ENCODE measurements at places on chromosomes 12 and 14. TPM values are rescaled to one million over a fixed set of nuclear protein-coding genes. Genes with fewer than 3 reads are reported as not detected.

The GPX2 gene
- not detected for total RNA-seq

DNA sequence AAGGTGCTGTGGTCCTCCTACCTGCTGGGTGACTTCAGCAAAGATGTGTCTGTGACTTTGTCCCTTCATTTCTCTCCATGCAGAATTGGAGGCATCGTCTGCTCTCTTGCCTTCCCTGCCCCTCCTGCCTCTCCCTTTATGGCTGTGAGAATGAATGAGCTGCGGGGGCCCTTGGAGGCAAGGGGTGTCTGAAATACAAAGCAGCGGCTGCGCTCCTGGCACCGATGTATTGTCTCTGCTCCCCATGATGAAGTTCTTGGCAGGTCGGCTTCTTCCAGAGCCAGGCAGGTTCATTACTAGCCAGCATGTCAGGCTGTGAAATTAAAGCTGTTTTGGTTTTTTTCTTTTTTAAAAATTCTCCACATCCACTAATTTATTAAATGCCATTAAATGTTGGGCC lies 194.5 kb downstream of the TSPAN9 start:
- H3K4me1 ChIP-seq, result peaks cover 4% of the 10 kb centered on the region
- no peaks in the 10 kb centered on the region for H3K36me3 ChIP-seq
- H3K4me3 ChIP-seq, result no peak overlapping the region
- no peak overlapping the region for H3K27ac ChIP-seq

The ANGEL1 gene
- total RNA-seq, result 20.2 TPM

DNA sequence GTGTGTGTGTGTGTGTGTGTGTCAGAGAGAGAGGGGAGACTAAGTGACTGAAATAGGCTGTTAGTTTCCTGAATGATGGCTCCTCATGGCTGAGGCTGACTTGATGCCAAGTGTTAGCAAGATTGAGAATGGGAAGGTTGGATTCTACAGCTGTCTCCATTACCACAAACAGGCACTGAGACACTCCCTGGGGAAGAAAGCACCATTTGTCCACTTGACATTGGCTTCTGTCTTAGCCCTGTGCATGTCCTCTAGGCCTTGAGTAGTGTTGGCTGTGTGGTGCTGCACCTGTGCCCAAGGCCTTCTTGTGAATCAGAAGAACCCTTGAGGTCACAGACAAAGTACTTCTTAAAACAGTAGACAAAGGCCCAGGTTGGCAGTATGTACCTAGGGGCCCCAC lies 15.6 kb downstream of the ERG28 start:
- no peaks in the 10 kb centered on the region for H3K4me1 ChIP-seq
- H3K27ac ChIP-seq, result no peak overlapping the region
- H3K36me3 ChIP-seq, result peaks cover 14% of the 10 kb centered on the region

The MANSC4 gene
- not detected for total RNA-seq

DNA sequence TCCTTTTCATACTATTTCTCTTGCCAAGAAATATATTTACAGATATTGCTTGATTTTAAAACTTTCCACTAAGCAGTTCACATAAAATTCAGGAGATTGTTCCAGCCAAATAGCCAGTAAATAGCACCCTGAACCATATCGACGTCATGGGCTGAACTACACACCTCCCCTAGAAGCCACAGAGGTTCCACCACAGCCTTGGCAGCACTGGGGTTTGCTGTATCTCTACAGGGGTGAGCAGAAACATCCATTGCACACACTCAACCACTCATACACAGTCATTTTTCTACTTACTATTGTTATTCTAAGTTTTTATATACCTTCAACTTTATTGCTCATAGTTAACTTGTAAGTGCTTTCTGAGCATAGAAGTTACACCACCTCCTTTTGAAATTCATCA lies 8.1 kb upstream of the EIF2S3B start:
- H3K27ac ChIP-seq, result peak overlapping the region; percentile 65
- peaks cover 7% of the 10 kb centered on the region for H3K4me1 ChIP-seq
- H3K4me3 ChIP-seq, result no peak overlapping the region
- H3K27me3 ChIP-seq, result no peaks in the 10 kb centered on the region
- peak; percentile 79 for DNase-seq

The DLGAP5 gene
- total RNA-seq, result 0.15 TPM

- no peaks in the 10 kb centered on the region for H3K27me3 ChIP-seq
- H3K27ac ChIP-seq, result no peak overlapping the region
- H3K36me3 ChIP-seq, result peaks cover 21% of the 10 kb centered on the region
- H3K4me1 ChIP-seq, result peaks cover 18% of the 10 kb centered on the region
- no peak overlapping the region for H3K4me3 ChIP-seq
Observed at GRCh38 chr14:23056145-23056955, 970 bp downstream of the CDH24 start.

The BCL11B gene
- 61.5 TPM for total RNA-seq

GRCh38 chr12:112029301-112029700 lies 16.1 kb downstream of the ERP29 start:
- H3K36me3 ChIP-seq, result peaks cover 49% of the 10 kb centered on the region
- H3K4me1 ChIP-seq, result no peaks in the 10 kb centered on the region
- H3K27me3 ChIP-seq, result no peaks in the 10 kb centered on the region
- H3K27ac ChIP-seq, result no peak overlapping the region
- H3K4me3 ChIP-seq, result no peak overlapping the region

The ZNF384 gene
- total RNA-seq, result 95.1 TPM

DNA sequence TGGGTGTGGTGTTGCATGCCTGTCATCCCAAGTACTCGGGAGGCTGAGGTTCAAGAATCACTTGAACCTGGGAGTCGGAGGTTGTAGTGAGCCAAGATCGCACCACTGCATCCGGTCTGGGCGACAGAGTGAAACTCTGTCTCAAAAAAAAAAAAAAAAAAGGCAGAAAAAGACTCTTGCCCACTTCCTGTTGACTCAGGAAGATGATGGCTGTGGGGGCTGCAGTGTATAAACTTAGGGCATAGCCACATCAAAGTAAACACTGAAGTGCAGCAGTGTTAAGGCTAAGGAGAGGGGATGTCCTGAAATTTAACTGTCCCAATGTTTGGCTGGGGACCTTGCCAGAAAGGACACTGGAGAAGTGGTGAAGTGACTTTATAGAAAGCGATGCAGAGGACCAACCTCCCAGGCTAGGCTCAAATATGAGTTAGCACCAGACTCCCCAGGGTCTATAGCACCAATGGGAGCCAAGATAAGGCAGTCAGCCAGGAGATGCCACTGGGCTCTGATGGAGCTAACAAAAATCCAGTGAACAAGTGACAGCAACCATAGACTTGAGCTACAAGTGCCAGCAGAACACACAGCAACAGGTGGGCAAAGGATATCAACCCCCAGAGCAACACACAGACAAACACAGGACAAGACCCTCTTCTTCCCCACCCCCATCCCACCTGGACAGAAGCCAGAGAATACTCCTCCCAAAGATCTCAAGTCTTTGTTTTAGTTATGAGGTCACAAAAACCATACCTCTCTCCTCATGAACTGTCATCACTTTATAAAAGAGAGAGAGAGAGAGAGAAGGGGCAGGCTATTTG lies 28.0 kb downstream of the NELL2 start:
- H3K4me1 ChIP-seq, result peaks cover 25% of the 10 kb centered on the region
- no peaks in the 10 kb centered on the region for H3K36me3 ChIP-seq
- peak overlapping the region; percentile 79 for H3K27ac ChIP-seq
- H3K27me3 ChIP-seq, result no peaks in the 10 kb centered on the region
- peak; percentile 90 for DNase-seq

- H3K36me3 ChIP-seq, result no peaks in the 10 kb centered on the region
- H3K27ac ChIP-seq, result no peak overlapping the region
- no peak for DNase-seq
Observed at GRCh38 chr14:71538288-71538687, 393.9 kb upstream of the RGS6 start.

The ORMDL2 gene
- 21.3 TPM for total RNA-seq

The ADAMTS20 gene
- not detected for total RNA-seq

The LRRC10 gene
- total RNA-seq, result not detected

DNA sequence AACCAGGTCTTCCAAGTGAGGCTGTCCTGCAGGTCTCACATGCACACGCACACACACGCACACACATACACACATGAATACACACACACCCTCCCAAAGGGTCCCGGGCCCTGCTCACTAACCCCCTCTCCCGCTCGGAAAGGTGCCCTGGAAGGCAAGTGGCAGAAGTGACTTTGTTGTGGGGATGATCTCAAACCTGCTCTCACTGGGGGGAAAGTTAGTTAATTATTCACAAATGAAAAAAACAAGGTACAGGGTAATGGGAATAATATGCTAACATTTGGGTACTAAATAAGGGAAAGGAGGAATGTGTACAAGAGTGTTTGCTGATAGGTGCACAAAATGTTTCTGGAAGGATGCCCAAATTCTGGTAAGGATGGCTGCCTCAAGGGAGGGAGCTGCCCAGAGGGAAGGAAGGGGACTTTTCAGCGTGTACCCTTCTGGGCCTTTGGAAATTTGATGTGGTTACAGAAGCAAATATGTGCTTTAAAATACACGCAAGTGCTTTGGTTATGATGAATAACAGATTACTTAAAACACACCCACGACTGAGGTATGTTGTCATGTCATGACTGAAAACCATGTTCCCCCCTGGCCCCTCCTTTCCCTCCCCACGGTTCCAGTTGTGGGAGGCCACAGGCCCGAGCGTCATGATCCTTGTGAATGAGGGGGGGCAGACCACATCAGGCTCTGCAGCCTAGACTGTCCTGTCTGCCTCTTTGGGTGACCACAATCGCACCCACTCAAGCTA lies 43.3 kb upstream of the PLEKHG6 start:
- no peaks in the 10 kb centered on the region for H3K36me3 ChIP-seq
- no peaks in the 10 kb centered on the region for H3K4me1 ChIP-seq
- H3K4me3 ChIP-seq, result no peak overlapping the region

The RFX4 gene
- not detected for total RNA-seq

DNA sequence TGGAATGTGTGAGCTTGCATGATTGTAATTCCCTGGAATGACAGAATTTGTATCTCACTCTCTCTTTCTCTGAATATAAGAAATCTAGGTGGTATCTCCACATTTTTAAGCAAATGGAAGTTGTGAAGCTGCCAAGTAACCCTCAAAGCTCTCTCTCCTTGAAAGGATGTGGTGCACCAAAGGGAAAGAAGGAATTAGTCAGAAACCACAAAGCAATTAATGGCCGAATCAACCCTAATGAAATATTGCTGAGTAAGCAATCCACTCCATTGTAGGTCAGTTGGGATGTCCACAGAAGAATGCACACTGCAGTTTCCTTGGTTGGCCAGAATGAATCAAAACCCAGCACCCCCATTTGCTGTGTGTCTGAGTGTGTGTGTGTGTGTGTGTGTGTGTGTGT lies 153.5 kb downstream of the KCNA5 start:
- no peak overlapping the region for H3K4me3 ChIP-seq
- H3K36me3 ChIP-seq, result no peaks in the 10 kb centered on the region
- H3K4me1 ChIP-seq, result no peaks in the 10 kb centered on the region
- no peak overlapping the region for H3K27ac ChIP-seq
- H3K27me3 ChIP-seq, result no peaks in the 10 kb centered on the region
- DNase-seq, result no peak

GRCh38 chr14:22849212-22849819 lies 12.9 kb downstream of the MMP14 start:
- no peaks in the 10 kb centered on the region for H3K36me3 ChIP-seq
- DNase-seq, result no peak
- no peak overlapping the region for H3K27ac ChIP-seq
- H3K27me3 ChIP-seq, result peaks cover 7% of the 10 kb centered on the region

- no peak overlapping the region for H3K27ac ChIP-seq
- H3K36me3 ChIP-seq, result no peaks in the 10 kb centered on the region
- no peaks in the 10 kb centered on the region for H3K4me1 ChIP-seq
Observed at GRCh38 chr12:76266797-76267196, 81.4 kb downstream of the BBS10 start.

DNA sequence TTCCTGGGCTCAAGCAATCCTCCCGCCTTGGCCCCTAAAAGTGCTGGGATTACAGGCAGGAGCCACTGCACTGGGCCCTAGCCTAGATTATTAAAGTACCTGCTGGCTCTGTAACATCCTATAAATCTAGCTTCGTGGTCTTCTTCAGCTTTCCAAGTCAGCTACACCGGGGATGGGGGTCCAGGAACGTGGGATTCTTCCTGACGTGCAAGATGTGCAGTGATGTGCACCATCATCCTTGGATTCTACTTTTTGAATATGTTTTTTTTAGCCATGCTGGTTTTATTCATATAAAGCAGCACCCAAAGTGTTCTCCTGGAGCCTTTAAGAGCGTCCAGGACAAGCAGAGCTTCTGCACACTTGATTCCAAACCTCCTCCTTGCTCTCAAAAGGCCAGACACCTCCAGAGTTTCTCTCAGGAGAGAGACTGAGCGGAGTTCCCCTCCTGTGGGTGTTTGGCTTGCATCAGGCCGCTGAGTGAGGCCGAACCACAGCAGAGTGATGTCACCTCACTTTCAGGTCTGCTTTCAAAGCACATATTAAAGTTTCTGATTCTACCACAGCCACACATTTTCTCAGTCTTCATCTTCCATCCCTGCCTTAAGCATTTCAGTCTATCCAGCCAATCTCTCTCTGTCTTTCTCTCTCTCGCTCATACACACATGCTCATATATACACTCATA lies 33.4 kb downstream of the VCPKMT start:
- peak; percentile 70 for DNase-seq
- H3K27me3 ChIP-seq, result no peaks in the 10 kb centered on the region
- H3K27ac ChIP-seq, result peak overlapping the region; percentile 95
- H3K36me3 ChIP-seq, result no peaks in the 10 kb centered on the region

DNA sequence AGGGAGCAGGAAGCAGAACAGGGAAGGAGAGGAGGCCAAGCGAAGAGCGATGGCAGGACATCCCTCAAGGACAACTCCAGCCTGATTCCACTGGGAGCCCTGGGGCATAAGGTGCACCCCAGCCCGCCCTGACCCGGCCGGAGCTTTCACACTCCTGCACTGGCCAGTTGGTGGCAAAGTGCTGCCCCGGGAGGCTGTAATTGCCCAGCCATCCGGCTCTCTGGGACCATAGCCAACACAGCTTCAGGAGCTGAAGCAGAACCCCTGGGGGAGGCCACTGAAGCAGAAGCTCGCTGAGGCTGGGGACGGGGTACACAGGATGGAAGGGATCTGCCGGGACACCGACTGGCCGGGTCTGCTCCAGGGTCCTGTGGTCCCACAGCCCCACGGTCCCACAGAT lies 41.9 kb upstream of the BEGAIN start:
- peaks cover 2% of the 10 kb centered on the region for H3K27me3 ChIP-seq
- no peaks in the 10 kb centered on the region for H3K4me1 ChIP-seq
- H3K4me3 ChIP-seq, result no peak overlapping the region
- H3K27ac ChIP-seq, result no peak overlapping the region

GRCh38 chr12:43675048-43675904 lies 83.3 kb downstream of the PUS7L start:
- H3K4me1 ChIP-seq, result no peaks in the 10 kb centered on the region
- no peaks in the 10 kb centered on the region for H3K36me3 ChIP-seq
- no peak for DNase-seq

The MYL6 gene
- total RNA-seq, result 881 TPM

All from natural killer cell (primary cell).